CMK (cell line): ENCODE measurements at places on chromosomes 11 and 22.

GRCh38 chr22:27142286-27142685 is 484.9 kb downstream of the MIAT start:
- no peak for DNase-seq

GRCh38 chr22:26835929-26836528 is 178.6 kb downstream of the MIAT start:
- peak; percentile 7 for DNase-seq

DNA sequence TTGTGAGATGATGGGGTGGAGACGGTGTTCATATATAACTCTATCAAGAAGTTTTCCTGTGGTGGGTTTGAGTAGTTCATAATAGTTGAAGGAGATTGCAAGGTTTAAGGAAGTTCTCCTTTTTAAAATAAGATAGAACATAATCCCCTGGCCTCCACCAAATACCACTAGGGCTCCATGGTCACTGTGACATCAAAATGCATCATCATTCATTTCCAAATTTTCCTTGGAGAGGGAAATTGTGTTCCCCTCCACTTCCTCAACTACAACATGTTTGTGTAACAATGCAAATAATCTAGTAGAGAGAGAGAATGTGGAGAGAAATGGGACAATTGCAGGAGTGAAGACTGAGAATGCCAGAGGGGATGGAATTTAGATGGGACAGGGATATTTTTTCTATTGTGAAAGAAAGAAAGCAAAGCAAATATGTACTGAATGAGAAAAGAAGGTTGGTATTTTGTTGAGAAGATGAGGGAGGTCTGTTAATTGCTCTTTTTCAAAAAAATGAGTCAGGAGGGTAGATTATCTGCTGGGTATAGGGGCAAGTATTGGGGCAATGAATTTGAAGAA is 33.4 kb upstream of the ZBED5 start:
- no peak for DNase-seq

DNA sequence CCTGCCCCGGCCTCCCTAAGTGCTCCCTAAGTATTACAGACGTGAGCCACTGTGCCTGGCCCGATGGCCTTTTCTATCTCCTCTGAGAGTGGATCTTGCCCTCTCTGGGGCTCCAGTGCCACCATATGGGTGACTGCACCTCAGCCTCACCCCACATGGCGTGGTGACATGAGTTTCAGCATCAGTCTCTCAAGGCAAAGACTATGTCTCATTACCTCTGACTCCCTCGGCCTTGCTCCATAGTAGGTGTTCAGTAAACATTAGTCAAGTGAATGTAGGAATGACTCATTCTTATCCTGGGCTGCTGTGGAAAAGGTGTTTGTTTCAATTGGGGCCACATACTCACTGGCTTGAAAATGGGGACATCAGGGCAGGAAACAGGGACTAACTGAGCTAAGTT is 168.8 kb downstream of the GRIK4 start:
- no peak for DNase-seq

DNA sequence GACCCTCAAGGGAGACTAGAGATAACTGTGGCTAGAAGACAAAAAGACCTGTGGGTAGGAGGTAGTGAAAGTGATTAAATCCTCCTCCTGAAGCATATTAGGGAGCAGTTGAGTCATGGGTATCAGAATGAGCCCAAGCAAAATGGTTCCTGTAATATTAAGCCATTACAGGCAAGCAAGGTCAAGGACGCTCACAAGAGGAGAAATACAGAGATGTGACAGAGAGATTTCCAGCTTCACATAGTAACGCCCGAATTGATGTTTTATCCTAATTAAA is 77.7 kb downstream of the FAM76B start:
- no peak for DNase-seq

- DNase-seq: no peak
Observed at GRCh38 chr11:9493492-9493891, 32.7 kb downstream of the ZNF143 start.

DNA sequence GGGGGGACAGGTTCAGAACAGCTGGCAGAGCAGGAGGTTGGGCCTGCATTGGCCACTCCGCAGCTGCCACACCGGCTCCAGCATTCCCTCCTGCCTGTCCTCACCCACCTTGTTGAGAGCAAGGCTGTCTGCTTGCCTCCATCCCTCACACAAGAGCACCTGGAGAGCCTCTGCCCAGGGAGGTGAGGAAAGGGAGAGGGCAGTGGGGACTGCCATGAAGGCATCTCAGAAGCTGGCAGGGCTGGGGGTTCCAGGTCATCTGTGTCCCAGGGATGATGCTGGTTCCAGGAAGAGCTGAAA is 27.1 kb downstream of the RSPH14 start:
- no peak for DNase-seq

- no peak for DNase-seq
Observed at GRCh38 chr11:14117632-14118031, 155.1 kb downstream of the SPON1 start.
